Urothelium cell line (cell line): ENCODE measurements at places on chromosomes 11 and 22.

- no peak for DNase-seq
Observed at GRCh38 chr22:46538814-46539160, 1.4 kb upstream of the CELSR1 start.

- no peak for DNase-seq
Observed at GRCh38 chr11:10072142-10072541, 221.9 kb downstream of the SBF2 start.

DNA sequence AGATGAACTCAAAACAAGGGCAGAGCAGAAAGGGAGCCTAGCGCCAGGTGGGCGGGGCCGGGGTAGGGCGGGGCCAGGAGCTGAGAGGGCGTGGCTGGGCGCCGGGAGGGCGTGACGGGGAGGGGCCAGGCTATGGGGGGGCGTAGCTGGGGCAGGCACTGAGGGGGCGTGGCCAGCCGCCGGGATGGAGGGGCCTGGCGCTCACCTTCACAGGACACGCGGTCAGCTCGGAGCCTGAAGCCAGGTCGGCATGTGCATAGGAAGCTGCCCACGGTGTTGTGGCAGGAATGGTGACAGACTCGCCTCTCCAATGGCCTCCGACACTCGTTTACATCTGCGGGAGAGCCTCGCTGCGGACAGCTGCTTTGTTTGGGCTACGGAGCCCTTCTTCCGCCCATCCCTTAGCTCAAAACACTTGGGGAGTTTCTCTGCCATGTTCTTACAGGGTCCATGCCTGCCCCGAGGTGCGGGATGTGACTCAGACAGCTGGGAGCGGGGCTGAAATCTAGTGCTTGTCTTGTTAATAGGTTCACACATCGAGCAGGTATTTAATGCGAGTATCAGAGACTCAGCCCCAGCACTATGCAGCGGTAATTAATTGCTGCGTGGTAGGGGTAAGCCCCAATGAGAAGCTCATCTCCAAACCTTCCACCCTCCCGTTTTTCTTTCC, 13.4 kb downstream of the VWCE start:
- DNase-seq: peak; percentile 75

GRCh38 chr22:28424427-28425080, 255.1 kb downstream of the TTC28 start:
- peak; percentile 36 for DNase-seq

- no peak for DNase-seq
Observed at GRCh38 chr11:68313574-68314202, 1.3 kb downstream of the LRP5 start.

DNA sequence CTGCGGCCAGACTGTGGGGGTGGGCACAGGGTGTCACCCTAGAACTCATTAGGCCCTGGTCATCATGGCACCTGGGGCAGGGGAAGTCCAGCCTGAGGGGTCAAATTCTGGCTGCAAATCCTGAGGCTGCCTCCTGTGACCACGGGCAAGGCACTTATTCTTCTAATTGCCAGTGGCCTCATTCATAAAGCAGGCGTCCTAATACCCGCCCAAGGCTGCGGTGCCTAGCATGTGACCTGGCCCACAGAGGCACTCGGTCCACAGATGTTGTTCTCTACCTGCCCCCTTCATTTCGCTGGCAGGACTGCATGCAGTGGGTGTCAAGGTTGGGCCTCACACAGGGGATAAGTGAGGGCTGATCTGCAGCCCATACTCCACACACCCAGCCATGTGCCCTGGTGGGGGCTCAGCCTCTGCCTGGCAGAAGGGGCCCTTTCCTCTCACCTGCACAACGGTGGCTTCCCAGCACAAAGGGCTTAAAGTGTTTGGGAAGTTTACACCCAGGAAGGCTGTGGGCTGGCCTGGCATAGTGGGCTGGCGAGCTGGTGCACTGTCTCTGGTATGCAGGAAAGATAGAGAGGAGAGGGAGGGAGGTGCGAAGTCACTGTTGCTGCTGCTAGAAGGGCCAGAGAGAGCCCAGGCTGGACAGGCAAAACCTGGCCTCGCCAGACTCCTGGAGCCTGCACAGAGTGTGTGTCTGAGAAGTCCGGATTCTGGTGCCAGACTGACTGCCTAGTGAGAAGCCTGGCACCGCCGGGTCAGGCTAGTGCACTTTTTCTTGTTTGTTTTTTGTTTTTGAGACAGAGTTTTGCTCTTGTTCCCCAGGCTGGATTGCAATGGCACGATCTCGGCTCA, 3.2 kb downstream of the MPST start:
- no peak for DNase-seq

GRCh38 chr11:69113646-69114340, 41.9 kb upstream of the SMIM38 start:
- no peak for DNase-seq

DNA sequence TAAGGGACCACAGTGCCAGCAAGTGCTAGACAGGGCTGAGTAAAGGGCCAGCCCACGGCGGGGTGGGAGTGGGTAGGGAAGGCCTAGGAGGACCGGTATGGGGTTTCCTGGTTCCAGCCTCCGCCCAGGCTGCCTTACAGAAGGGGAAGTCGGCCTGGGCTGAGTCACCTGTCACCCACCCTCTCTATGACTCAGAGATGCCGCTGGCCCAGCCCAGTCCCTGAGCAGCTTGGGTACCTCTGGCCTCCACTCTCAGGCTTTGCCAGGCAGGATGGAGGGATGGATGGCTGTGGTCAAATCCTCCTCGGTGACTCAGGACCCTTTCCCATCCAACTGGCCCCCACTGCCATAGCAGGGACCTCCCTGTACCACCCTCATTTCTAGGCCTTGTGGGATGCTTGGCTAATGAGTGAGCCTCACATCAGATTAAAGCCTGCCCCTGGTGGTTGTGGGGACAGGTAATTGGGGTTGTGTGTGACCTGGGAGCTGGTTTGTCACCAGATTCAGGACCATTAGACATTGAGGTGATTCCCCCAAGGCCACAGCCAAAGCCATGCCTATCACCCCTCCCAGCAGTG, 13.9 kb downstream of the SLC35E4 start:
- peak; percentile 97 for DNase-seq

DNA sequence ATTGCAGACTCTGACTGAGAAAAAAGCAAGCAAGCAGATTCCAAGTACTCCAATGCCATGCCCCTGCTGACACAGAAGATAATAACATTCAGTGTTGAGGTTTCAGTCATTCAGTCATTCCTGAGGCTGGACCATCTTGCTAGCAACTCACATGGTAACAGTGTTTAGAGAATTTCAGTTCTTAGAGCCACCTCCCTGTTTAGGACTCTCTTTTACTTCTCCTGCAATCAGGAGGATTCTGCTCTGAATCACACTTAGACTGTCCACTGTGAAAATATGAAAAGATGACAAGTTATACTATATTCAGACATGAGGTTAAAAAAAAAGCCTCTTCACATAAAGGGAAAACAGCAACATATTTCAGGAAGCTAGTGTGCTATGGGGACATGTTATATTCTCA, 183.9 kb upstream of the CTSC start:
- no peak for DNase-seq

DNA sequence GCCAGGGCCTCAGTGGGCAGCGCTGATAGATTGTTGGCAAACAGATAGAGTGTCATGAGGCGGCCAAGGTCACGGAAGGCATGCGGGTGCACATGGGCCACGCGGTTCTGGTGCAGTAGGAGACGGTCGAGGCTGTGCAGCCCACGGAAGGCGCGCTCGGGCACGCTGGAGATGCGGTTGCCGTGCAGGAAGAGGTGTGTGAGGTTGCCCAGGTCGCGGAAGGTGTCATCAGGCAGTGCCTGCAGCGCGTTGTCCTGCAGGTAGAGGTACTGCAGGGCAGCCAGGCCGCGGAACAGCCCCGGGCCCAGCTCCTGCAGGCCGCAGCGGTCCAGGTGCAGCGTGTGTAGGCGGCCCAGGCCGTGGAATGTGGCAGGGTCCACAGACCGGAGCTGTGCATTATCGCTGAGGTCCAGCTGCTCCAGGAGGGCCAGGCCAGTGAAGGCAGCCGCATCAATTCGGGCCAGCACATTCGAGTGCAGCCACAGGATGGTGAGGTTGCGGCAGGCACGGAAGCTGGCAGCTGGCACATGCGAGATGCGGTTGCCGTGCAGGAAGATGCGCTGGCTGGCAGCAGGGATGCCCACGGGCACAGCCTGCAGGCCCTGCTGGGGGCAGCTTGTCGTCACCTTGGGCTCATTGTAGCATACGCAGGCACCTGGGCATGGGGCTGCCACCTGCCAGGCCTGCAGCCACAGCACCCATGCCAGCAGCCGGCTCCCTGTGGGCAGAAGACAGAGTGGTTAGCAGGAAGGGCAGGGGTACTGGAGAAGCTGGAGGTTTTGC, 25.5 kb downstream of the RTN4R start:
- DNase-seq: no peak

GRCh38 chr11:71336996-71337754, 84.8 kb upstream of the SHANK2 start:
- no peak for DNase-seq

DNA sequence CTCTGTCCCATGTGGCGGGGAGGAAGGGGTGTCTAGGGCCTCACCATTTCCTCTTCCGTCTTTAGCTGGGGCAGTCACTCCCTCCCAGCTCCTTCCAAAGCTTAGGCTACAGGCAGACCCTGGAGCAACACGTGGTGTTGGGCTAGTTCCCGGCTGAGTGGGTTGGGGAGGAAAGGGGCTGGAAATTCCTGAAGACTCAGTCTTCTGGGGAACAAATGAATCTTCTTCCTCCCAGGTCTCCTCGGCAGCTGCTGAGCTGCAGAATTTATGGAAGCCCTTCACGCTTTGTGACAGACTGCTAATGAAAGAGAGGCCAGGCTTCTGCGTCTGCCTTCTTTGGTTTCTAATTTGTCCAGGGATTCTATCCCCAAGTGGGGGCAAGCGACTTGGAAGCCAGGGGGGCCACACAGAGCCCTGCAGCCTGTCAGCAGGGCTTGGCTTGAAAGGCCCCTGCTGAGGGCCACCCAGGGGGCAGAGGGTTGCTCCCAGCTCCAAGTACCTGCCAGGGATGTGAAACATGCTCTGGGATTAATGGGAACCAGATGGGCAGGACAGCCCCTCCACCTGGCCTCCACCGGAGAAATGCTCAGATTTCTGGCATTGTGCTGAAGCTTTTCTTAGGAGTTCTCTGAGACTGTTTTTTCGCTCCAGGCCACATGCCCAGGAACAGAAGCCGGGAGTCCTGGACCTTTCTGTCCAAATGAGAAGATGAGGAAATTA, 123.1 kb downstream of the PKNOX2 start:
- no peak for DNase-seq

DNA sequence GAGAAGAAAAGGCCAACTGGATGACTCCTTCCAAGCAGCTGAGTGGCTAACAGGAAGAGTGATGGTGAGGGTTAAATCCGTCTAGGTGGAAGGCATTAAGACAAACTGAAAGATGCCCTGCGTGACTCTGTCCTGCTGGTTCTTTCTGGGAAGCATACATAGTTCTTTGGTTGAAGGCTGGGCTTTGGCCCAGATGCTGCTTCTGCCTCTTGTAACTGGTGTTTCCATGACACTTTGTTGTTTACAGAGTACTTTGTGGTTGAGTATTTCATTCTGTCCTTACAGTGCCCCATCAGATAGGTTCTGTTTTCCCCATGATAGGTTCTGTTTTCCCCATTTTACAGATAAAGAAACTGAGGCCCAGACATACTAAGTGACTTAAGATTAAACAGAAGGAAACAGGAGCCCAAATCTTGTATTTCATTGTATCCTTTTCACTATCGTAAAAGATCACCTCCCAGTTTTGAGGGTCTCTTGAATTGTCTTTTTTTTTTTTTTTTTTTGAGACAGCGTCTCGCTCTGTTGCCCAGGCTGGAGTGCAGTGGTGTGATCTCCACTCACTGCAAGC, 124.3 kb upstream of the RASSF10 start:
- no peak for DNase-seq

GRCh38 chr11:108616549-108616948, 23.0 kb upstream of the EXPH5 start:
- DNase-seq: peak; percentile 88

DNA sequence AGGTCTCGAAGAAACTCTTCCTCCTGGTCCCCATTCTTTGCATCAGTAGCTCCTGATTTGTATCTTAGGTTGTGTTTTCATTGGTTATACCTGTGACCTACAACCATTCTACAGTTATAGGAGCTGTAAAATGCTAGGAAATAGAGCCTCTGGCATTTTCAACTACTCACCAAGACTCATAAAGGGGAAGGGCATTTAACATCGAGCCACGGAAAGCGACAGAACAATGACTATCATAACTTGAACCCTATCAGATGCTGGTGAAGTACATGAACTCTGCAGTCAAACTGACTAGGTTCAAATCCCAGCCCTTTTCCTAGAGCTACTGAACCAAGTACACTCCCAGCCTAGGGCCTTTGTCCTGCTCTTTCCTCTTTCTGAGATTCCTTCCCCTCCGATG, 588.0 kb downstream of the SOX6 start:
- no peak for DNase-seq

DNA sequence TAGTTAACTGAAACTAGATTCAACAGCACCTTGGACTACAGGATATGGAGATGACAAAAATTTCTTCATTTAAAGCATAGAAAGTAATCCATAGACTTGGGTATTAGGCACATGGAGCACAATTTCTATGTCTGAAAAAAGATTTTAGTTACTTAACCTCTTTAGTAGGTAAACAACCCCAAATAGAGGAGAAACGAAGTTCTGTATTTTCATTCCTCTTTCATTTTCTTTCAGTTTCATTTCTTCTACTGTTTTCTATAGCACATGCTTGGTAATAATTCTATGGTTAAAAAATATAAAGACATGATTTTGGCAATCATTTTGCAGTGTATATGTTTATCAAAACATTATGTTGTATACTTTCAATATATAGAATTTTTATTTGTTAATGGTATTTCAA, 99.5 kb downstream of the CASP12 start:
- DNase-seq: no peak

DNA sequence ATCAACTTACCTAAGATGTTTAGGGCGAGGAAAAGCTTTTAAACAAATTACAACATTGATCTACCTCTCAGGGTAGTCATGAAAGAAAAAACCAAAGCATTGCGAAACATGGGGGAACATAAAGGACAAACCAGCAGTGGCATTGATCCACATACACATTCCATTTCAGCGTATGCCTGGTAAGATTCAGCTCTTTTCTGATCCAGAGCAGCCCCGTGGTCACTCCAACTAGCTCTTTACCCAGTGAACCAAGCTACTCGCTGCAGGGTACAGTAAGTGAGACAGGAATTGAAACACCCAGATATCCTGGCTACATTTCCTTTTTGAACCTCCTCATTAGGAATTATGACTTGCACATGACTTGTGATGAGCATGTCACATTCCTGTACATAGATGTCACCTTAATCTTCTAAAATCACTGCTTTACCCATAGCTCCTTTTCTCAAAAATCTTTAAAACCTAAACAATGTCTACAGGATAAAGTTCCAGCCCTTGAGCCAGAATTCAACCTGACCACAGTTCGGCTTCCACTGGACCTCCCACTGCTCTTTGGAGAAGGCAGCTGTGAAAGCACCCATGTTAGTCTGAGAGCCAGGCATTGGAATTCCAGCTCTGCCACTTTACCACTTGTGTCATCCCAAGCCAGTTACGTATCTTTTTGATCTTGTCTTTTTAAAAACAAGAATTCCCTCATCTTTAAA, 42.9 kb upstream of the AKIP1 start:
- DNase-seq: no peak
